ENCODE measurements at places on chromosomes 3 and 15. TPM values are rescaled to one million over a fixed set of nuclear protein-coding genes. Genes with fewer than 3 reads are reported as not detected.
A peak's percentile ranks its signal among the peaks of the same experiment; 100 is the strongest.

The GOLGA8S gene
- 0.16 TPM for total RNA-seq

The GOLGA8G gene
- 0.09 TPM for total RNA-seq

DNA sequence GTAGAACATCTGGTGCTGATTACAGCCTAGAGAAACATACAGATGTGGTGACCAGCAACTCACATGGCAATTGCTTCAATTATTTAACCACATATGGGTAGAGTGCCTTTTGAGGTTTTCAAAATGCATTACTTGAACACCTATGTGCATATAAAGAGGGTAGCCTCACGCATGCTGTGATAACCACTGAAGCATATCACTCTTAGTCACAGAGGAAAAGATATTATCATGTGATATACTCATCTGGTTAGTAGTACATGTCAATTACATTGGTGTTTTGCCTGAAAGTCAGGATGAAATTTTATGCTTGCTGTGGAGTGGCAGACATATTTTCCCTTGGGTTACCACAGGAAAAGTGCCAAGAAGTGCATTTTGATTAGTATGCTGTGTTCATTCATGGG is 459.3 kb upstream of the AGTR1 start:
- no peak overlapping the region for H3K27ac ChIP-seq
- peaks cover 16% of the 10 kb centered on the region for H3K27me3 ChIP-seq
- DNase-seq, result no peak

DNA sequence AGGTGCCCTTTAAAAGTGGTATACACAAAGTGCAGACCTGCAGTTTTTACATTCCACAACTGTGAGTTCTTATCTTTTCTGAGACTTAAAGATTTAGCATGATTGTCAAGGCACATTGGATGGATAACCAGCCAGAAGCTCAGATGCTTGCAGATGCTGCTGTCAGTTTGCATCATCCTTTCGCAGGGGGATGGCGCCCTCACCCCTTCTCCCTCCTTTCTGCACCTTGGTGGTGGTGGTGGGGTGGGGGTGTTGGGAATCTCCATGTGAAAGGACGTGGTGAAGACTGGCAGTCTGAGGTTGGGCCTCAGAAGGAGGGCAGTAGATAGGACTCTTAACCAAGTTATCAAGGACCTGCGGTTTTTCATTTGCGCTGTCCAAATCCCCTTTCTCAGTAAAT is 309.6 kb upstream of the SEMA6D start:
- no peaks in the 10 kb centered on the region for H3K36me3 ChIP-seq
- no peak overlapping the region for H3K4me3 ChIP-seq
- H3K27me3 ChIP-seq, result peaks cover 8% of the 10 kb centered on the region
- no peak for DNase-seq

- no peak overlapping the region for H3K4me3 ChIP-seq
- peaks cover 56% of the 10 kb centered on the region for H3K36me3 ChIP-seq
- H3K27me3 ChIP-seq, result no peaks in the 10 kb centered on the region
- H3K27ac ChIP-seq, result no peak overlapping the region
- no peaks in the 10 kb centered on the region for H3K4me1 ChIP-seq
Observed at GRCh38 chr3:187719628-187720336, 17.4 kb upstream of the RTP2 start.

- H3K27me3 ChIP-seq, result no peaks in the 10 kb centered on the region
- H3K36me3 ChIP-seq, result no peaks in the 10 kb centered on the region
- H3K4me3 ChIP-seq, result no peak overlapping the region
- peaks cover 19% of the 10 kb centered on the region for H3K4me1 ChIP-seq
- DNase-seq, result no peak
- H3K27ac ChIP-seq, result no peak overlapping the region
Observed at GRCh38 chr3:192920411-192920810, 2.8 kb upstream of the MB21D2 start.

DNA sequence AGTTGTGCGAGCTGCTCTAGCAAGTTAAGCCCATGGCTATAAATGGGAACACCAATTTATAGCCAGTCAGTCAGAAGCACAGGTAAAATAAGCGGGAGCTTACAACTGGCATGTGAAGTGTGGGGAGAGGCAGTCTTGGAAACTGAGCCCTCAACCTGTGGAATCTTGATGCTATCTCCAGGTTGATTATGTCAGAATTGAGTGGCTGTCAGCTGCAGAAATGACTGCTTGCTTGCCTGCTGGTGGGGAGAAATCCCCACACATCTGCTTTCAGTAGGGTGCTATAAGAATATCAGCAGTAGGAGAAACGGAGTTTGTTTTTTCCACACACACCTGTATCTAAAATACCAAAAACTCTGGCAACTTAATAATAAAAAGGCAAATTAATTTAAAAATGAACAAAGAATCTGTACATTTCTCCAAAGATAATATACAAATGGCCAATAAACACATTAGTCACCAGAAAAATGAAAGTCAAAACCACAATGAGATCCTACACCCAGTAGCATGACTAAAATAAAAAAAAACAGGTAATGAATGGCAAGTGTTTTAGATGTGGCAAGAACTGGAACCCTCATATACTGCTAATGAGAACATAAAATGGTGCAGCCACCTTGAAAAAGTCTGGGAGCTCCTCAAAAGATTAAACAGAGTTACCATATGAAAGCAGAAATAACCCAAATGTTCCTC is 26.0 kb upstream of the MAP4 start:
- H3K36me3 ChIP-seq, result peaks cover 25% of the 10 kb centered on the region
- peaks cover 18% of the 10 kb centered on the region for H3K4me1 ChIP-seq
- H3K27me3 ChIP-seq, result no peaks in the 10 kb centered on the region
- no peak overlapping the region for H3K4me3 ChIP-seq
- peak overlapping the region; percentile 23 for H3K27ac ChIP-seq

- H3K27ac ChIP-seq, result no peak overlapping the region
- no peak for DNase-seq
- no peak overlapping the region for H3K4me3 ChIP-seq
- H3K27me3 ChIP-seq, result no peaks in the 10 kb centered on the region
Observed at GRCh38 chr3:162602619-162603018, 1106.0 kb downstream of the OTOL1 start.

Measured in MCF 10A (cell line).